ENCODE measurements at places on chromosomes 12 and 14.
A peak's percentile ranks its signal among the peaks of the same experiment; 100 is the strongest.

DNA sequence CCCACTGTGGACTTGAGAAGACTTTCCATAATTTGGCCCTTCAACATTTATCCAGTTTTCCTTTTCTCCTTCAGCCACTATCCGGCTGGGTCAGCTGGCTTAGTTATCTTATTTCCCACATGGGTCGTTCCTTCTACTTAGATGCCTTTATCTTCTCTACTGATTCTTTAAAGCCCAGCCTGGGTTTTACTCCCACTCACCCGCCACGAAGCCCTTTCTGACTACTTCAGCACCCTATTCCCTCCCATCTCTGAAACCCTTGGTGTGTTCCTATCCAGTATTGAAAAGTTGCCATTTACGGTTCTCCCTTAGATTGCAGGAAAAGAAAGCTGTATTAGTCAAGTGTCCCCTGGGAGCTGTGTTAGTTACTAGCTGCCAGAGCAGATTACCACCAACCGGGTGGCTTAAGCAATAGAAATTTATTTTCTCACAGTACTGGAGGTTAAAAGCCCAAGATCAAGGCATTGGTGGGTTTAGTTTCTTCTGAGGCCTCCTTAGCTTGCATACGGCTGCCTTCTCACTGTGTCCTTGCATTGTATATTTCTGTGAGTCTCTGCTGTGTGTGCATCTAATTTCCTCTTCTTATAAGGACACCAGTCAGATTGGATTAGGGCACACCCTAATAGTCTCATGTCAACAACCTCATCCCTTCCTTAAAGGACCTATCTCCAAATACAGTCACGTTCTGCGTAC, 105.5 kb downstream of the GPATCH2L start:
- DNase-seq: peak; percentile 31

DNA sequence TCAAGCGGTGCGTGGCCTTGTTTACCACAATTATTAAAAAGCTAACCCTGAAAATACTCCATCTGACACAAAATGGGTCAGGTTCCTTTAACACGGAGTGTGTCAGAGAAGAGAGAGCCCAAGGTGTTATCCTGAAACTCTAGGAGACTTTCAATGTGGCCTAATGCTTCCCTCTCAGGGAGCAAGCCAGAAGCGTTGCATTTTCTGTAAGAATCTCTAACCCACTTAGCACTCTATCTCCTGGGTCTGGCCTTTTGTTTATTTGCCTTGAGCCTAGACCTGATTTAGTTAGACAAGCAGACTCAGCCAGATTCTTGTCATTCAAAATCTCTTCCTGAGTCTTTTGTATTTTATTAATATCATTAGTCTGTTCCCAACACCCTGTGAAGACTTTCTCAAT, 184.0 kb upstream of the SYT1 start:
- no peak for DNase-seq

GRCh38 chr14:65961004-65961403, 525.2 kb upstream of the CCDC196 start:
- DNase-seq: peak; percentile 1

GRCh38 chr14:68094158-68094557, 274.6 kb downstream of the RAD51B start:
- no peak for DNase-seq

GRCh38 chr12:130203151-130203550, 40.9 kb downstream of the FZD10 start:
- no peak for DNase-seq

DNA sequence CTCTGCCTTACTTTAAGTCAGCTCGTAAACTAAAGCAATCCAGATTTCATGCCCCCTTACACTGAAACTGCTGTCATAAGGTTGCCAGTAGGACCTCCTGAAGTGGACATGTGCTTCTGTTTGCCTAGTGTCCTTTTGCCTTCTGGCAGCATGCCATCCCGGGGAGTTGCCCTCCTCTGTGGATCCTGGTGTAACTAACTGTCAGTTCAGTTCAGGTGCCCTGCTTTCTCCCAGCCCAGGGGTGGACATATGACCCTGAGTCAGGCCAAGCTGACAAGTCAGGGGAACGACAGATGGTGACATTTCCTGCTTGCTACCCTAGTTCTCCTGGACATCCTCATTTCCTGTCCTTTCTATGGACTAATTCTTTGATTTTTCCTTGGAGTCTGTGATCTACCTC, 25.6 kb downstream of the AKAP6 start:
- DNase-seq: no peak

DNA sequence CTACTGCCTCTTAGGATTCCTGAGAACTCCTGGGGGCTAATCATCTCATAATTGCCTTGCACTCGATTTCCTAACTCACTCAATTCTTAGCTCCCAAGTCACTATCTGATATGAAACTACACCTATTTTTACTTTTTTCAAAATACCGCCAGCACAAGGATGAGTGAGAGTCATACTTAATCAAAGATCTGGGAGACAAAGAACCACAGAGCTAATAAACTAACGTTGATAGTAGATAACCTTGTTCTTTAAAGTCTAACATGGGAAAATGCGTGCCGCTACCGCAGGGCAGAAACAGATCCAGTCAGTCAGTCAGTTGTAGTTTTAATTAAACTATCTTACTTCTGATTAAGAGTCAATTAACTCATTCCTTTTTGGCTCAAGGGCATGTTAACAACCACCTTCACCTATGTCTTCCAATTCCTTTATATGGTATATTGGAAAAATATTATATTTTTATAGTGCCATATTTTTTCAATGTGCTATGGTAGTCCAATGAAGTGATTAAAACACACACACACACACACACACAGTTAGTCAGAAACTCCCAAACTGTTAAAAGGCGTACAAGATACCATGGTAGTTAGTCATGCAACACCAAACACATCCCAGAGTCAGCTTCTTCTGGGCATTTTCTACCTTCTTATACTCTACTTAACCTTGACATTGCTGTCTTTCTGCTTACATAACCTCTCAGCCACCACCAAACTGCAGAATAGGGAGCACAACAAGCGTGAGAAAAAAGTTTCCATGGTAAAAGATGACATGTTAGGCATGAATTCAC, 114.0 kb downstream of the KLHL28 start:
- DNase-seq: no peak

DNA sequence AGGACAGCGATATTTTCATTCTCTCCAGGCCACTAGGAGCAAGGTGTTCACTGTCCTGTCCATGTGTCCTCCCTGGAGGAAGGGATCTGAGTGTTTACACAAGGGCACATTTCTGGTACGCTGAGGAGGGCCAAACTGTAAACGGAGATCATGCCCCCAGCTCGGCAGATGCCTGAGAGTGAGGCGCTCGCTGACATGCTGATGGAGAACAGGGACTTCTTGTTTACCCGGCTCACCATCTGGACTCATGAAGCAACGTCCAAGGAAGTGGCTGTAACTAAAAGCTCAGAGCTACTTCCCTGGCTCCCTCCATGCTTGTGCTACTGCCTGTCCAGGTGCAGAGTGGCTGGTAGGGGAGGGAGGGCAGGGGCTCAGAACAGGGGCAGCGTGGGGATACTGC, 43.4 kb upstream of the KCNA1 start:
- no peak for DNase-seq

GRCh38 chr12:10615532-10615931, 2.1 kb upstream of the MAGOHB start:
- no peak for DNase-seq

DNA sequence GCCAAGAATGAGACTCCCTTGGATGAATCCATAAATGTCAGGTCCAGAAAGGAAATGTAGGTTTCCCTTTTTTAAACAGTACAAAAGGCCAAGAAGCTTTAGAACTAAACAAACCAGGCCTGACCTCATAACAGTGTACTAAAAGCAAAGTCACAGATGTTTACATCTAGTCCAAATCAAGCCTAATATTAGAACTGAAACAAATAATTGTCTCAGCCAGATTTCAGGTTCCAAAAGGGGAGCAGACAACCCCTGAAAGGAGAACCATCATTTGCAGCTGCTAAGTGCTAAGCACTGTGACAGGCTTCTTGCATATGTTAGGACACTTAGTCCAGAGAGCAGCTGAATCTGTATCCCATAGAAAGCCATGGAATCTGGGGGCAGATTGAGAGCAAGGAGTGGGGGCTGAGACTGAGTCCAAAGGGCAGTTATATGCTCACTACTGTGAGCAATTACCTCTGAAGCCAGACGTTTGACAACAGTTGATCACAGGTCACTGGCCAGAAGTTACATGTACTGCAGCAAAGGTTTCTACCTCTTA, 90.1 kb downstream of the STXBP6 start:
- DNase-seq: no peak

- no peak for DNase-seq
These were observed 69.3 kb downstream of the PRKD1 start for GRCh38 chr14:29858299-29858698.

GRCh38 chr14:29893989-29894388, 33.7 kb downstream of the PRKD1 start:
- no peak for DNase-seq

- peak; percentile 85 for DNase-seq
These were observed 18.5 kb upstream of the KRT80 start for GRCh38 chr12:52210186-52210924.

- peak; percentile 86 for DNase-seq
These were observed 110.7 kb downstream of the BTG1 start for GRCh38 chr12:92034858-92035401.

DNA sequence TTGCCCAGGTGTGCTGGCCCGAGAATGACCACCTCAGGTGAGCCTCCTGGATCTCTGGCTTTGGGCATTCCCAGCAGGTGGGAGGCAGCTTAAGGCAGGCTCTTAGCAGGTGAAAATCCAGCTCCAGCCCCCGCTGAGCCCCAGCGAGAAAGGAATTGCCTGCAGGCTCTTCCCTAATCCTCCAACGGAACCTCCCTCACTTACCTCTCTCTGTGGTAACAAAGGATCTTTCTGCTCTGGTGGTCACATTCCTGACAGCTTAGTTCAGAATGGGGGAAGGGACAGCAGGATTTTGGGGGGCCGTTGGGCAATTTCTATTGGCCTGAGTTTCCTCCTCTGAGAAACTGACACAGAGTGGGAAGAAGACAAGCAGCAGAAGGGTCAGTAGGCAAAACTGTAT, 116.0 kb upstream of the LHX5 start:
- no peak for DNase-seq

- no peak for DNase-seq
These were observed 128.2 kb downstream of the VRK1 start for GRCh38 chr14:96925422-96925821.

GRCh38 chr12:28787151-28787550, 361.9 kb upstream of the FAR2 start:
- DNase-seq: no peak

DNA sequence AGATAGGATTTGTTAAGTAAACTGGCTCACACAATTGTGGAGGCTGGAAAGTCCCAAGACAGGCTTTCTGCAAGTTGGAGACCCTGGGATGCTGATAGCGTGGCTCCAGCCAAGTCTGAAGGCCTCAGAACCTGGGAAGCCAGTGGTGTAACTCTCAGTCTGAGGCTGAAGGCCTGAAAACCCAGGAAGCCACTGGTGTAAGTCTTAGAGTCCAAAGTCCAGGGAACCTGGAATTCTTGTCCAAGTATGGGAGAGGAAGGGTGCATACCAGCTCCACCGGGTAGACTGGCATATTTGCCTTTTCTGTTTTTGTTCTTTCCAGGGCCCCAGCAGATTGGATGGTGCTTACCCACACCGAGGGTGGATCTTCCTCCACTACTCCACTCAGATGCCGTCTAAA, 18.1 kb downstream of the GMFB start:
- DNase-seq: no peak

- no peak for DNase-seq
These were observed 63.0 kb upstream of the PLEKHA5 start for GRCh38 chr12:19066475-19067001.

DNA sequence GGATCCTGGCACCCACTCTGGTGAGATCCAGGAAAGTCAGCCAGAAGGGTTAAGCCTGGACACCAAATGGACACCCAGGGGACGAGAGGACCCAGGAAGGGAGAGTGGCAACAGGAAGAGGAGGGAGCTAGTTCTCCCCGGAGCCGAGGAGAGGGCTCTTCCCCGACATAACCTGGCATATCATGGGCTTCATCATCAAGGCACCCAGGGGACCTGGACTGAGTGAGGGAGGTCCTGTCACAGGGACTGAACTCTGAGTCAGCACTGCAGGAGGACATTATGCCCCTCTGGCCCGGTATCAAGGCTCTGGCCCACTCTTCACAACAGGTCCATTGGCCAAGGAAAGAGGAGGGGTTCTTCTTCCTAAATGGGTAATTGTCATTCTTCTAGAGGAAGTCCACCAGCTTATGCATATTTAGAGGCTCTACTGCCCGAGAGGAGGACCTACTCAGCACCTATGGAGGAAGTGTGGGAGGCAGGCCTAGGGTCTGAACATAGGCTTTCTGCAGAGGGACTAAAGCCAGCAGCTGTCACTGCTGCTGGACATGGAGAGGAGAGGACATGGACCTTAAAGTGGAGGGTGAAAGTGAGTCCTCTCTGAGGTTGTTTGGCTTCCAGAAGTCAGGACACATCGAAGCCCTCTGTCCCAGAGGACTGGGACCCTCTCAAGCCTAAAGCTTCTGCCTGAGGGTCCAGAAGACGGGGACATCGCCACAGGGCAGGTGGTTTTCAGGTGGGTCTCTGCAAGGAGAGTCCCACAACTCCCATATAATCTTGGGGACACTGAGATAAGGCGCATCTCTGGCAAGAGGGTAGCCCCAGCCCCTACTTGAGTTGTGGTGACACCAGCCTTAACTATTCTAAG, 18.6 kb downstream of the ISCA2 start:
- no peak for DNase-seq

GRCh38 chr12:63889721-63890509, 45.4 kb downstream of the SRGAP1 start:
- DNase-seq: no peak

GRCh38 chr12:39620659-39621658, 1.4 kb upstream of the ABCD2 start:
- no peak for DNase-seq

DNA sequence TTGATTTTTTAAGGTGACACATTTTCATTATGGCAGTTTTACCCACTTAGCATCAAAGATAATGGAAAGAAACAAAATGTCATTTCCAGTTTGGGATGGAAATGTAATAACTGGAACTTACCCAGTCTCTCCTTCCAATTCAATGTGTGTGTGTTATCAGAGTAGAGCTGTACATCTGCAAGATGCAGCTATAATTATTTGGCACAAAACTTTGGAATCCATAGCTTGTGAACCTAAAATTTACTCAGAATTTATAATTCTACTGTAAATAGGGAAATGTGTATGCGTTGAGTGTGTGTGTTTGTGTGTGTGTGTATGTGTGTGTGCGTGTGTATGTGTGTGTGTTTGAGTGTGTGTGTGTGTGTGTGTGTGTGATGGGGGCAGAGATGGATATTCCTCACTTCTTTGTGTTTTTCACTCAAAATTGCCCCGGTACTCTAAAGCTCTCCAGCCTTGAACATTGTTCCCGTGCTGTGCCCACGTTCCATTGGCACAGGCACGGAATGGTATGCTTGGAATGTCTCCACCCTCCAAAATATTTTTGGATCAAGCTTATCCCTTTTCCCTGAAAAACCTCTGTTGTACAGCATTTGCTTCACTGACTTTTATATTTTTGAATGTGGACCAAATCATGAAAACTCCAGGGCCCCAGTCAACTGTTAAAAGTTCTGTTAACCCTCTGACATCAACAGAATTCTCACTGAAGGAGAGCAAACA, 150.2 kb upstream of the BMP4 start:
- no peak for DNase-seq

- DNase-seq: no peak
These were observed 425.9 kb upstream of the DCN start for GRCh38 chr12:91608542-91608941.

Data from foreskin fibroblast (primary cell).